ENCODE measurements at places on chromosomes 4 and X.

DNA sequence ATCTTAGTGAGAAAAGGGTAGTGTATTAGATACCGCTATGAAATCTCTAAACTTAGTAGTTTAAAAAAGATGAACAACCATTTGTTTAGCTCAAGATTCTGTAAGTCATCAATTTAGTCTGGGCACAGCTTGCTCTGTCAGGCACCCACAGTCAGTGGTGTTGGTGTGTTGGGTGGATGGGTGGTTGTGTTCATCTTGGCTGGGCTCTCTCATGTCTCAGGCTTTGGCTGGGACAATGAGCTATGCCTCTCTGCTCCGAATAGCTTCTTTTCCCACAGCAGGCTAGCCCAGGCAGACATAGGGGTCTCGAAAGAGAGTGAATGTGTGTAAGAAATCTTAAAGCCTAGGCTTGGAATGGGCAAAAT lies 127.0 kb upstream of the GATB start:
- DNase-seq = no peak

DNA sequence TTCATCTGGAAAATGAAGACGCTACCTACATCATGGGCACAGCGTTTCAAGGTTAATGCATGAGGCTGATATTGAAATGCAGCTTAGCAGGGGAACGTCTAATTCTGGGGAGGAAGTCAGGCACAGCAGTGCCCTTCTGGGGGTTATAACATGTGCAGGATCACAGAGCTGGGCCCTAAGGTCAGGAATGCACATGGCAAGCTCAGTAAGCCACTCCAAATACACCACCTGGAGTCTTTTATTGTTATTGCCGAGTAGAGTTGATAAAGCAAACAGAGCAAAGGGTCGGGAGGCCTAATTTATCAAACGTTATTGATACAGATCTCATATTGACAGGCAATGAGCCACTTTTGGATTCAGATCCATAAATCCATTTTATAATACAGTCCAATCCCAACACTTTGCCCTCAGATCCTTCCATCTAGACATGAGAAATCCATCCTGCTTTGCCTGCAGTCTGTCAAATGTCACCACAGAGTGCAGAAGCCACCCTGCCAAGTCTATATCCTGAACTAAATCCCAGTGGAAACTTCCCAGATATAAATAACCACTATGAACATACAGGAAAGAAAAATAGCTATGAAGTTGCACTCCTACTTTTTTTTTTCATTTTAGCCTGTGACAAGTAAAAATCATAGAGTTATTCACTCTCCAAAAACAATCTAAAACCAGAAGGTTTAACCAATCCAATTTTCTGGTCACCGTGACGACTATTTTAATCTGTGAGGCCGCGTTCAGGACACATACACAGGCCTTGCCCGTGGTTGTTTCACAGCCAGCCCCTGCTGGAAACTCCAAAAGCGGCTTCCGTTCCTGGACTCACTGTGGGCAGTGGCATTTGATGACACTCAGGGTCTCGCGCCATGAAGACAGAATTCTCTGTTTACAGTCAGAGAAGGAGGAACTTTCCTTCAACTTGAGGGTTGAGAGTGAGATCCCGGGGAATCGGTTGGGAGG lies 335.4 kb downstream of the DHX15 start:
- no peak for DNase-seq

DNA sequence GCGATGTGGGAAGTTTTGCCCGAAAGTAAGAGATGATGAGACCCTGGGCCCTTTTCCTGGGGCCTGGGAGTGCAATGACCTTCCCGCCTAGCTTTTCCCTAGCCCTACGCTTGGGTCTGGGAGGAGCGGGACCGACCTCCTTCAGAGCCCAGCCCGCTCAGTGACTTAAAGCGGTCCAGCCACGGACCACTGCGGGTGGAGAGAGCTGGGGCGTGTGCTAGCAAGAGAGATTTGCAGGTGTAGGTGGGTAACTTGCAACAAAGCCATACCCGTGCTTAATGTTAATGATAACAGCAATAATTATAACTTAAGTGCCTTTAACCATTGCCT lies 503 bp upstream of the PDE5A start:
- DNase-seq = no peak

DNA sequence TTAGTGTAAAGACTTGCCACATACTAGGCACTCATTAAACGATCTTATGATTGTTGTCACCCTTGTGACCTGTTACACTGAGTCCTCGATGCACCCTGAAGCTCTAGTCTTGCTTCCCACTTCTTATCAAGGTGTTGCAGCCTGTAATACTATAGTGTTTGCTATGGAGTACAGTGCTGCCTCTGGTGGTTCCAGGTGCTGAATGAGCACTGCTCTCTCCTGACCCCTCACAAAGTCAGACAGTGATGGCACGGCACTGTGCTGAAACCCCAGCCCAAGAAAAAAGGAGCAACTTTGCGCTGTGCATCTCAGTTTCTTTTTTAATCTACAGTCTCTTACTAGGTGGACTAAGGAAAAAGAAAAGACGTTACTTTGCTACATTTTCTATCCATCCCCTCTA lies 106.3 kb downstream of the GC start:
- no peak for DNase-seq

GRCh38 chr4:2925496-2925895 lies 37.7 kb downstream of the NOP14 start:
- DNase-seq = no peak

DNA sequence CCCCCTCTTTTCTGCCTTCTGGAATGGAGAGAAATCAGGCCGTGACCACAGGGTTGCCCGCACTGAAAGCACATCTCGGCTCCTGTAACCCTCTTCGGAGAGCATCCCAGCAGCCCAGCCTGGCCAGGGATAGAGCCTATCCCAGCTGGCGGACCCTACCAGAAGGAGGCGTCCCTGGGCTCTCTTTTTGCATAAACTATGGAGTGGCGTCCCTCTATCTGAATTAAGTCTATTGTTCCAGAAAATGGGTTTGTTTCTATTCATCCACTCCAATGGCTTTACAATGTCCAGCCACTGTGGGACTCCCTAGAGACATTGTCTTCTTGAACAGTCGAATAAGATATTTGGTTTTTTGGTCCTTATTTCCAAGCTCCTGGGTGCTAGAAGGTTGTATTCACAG lies 689 bp upstream of the NHSL2 start:
- DNase-seq = no peak

DNA sequence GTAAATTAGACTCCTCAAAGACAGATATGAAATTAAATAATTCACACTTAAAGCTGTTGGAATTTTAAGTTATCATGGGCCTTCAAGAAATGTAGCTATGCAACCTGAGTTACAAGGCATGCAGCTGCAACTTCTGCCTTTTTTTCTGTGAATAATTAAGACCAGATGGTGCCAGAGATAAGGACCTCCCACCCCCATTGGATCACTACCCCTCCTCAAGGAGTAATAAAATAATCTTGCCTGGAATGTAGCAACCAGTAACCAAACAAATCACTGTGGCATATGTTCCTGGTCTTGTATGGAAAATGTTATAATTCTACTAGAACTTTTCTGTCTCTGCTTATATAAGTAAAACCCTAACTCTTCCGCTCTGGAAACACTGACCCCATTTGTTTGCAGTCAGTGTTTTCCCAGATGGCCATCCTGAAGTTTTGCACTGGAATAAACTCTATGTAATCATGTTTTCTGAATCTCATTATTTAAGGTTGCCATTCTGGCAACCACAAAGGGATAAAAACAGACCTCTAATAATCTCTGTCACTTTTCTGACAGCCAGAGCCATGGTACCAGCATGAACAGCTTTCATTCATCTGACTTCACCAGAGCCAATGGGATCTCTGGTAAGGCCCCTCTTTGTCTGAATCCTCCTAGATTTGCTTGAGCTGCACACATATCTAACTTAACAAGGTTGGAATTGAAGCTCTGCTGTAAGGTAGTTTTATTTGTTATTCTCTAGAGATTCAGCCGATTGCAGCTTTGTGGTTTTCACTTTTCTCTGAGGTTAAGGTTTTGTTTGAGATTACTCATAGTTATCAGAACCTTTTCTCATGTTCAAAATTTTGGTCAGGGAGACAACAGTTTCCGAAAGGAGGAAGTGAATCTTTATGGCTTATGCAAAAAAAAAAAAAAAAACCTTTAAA lies 274.6 kb downstream of the NAF1 start:
- no peak for DNase-seq

GRCh38 chr4:74018771-74019170 lies 19.7 kb downstream of the CXCL3 start:
- no peak for DNase-seq

- DNase-seq = peak; percentile 39
Measured at GRCh38 chr4:2792711-2793585, at the start of gene SH3BP2. Gene SH3BP2, plus strand, starts transcription at chr4:2793085. Its CDS starts 27,533 bp downstream, at chr4:2820618.

DNA sequence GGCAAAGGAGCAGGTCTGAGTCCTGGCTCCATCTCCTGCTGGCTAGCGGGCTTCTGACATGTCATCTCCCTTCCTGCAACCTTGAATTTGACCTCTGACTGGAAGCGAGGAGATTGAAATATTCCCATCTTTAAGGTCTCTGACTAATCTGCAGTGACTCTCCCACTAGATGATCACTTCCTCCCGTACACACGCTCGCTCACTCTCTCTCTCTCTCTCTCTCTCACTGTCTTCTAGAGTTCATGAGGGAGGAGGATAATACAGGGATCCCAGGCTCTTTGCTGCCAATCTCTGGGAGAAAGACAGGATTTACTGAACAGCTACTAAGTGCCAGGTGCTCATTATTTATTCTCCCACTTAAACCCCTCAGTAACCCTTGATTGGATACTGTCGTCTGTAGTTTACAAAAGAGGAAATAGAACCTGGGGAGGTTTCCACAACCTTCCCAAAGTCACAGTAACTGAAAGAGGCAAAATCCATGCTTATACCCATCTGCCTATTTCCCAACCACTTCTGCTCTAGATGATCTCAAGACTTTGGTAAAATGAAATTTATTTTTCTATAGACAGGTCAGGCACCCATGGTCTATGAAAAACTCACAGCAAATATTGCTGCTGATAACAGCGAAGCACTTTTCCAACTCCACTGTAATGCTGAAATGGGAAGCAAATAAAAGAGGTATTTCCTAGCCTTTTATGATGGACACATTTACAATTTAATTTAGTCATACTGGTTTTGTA lies 193.5 kb upstream of the C1QTNF7 start:
- DNase-seq = no peak

DNA sequence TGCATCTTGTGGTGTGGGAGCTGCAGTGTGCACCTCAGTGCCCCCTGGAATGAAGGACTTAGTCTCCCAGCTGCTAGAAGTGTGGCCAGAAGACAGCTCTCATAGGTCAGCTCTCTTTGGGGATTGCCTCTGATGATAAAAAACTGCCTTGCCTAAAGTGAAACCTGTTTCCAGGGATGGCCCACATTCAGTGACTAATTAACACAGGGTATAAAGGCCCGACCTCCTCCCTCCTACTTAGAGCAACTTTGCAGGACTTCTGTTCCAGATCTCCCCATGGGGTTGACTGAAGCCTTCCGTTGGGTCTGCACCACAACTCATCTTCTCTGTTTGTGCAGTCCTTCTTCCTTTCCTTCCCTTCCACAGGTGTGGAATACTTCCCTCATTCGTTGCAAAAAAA lies 53.2 kb downstream of the SPINK2 start:
- DNase-seq = no peak

GRCh38 chr4:152220201-152220666 lies 315.7 kb downstream of the FBXW7 start:
- DNase-seq = no peak

- no peak for DNase-seq
Measured at GRCh38 chr4:8639777-8640720, 47.5 kb downstream of the CPZ start.

DNA sequence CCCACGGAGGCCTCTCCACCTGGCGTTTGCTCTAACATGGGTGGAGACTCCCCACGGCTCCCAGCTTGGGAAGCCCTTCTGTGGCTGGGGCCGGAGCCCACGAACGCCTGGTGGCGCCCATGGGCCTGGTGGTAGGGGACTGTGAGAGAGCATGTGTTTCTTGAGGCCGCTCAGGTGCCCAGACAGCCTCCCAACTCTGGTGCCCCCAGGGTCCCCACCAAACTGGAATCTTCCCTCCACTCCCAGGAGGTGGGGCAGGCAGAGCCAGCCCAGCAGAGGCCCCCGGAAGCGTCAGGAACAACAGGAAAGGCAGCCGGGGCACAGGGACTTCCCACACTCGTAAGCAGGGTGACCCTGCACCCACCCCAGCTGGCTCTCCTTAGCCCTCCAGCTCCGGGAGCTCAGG lies 33.3 kb upstream of the FGFR3 start:
- DNase-seq = no peak

DNA sequence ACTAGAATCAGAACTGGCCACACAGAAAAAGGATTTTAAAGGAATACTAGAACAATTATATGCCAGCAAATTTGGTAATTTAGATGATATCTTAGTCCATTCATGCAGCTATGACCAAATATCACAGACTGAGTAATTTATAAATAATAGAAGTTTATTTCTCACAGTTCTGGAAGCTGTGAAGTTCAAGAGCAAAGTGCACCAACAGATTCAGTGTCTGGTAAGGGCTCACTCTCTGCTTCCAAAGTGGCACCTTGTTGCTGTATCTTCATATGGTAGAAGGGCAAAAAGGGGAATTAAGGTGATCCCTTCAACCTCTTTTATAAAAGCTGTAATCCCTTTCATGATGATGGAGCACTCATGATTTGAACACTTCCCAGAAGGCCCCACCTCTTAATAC lies 20.3 kb downstream of the TNIP2 start:
- DNase-seq = no peak

DNA sequence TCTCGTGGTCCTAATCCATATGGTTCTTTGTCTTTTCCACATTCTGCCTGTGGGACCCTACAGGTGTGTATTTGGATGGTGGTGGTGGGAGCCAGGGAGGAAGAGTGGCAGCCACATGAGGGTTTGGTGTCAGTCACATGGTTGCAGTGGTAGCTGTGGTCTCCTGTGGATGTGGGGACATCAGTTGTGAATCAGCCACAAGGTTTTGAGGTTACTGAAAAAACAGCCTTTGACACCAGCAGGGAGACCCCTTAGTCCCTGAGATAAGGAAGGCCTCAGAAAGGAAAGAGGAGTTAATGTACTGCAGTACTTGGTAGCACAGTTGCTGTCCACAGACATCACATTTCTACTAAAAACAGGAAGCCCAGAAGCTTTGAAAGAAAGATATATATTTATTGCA lies 15.8 kb upstream of the GAGE10 start:
- no peak for DNase-seq

DNA sequence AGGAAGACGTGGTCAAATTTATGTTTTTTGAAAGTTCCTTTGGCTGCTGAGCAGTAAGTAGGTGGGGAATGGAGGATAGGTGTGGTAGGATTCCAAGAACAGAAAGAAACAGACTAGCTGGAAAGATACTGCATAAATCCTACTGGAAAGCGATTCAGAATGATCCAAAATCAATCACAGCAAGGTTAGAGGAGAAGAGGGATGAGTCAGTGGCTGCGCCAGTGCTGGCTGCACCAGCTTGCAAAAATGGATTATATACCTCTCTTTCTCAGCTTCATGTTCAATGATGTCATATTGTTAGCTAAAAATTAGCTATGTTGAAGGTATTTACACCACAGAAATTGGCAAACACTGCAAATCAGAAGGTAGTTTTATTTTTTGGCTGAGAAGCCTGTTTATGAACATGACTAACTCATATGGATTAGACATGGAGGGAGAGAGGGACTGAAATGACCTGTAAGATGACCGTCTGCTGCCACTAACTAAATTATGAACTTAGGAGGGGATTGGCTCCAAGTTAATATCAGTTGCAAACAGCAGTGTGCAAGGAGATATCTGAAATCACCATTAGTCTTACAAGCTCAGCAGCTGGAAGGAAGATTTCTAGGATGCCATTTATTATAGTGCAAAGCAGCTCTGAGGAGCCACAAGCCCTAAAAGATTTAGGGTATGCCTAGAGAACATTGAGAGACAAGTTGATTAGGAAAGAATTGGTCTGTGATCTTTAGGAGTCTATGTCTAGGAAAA lies 405.3 kb downstream of the MID1IP1 start:
- no peak for DNase-seq

GRCh38 chr4:180160195-180160983 lies 2082.8 kb upstream of the TENM3 start:
- DNase-seq = no peak

GRCh38 chr4:38290366-38290765 lies 330.2 kb downstream of the PTTG2 start:
- no peak for DNase-seq
